IMR-90 (cell line): ENCODE measurements at places on chromosomes 13 and 19. TPM values are rescaled to one million over a fixed set of nuclear protein-coding genes. Genes with fewer than 3 reads are reported as not detected.

MRPS31 gene
- total RNA-seq, result 9.3 and 15.3 TPM in 2 replicates

CPB2 gene
- total RNA-seq, result not detected in 2 replicates

NLRP9 gene
- total RNA-seq, result not detected in 2 replicates

AP1M2 gene
- total RNA-seq, result not detected in 2 replicates

UNC13A gene
- under 0.01 and 0.18 TPM in 2 replicates for total RNA-seq

ZNF837 gene
- total RNA-seq, result 0.54 and 0.56 TPM in 2 replicates

LONP1 gene
- total RNA-seq, result 64.2 and 70.3 TPM in 2 replicates

ANKRD10 gene
- 18.3 and 24.2 TPM in 2 replicates for total RNA-seq

CD37 gene
- total RNA-seq, result not detected in 2 replicates

U2AF2 gene
- total RNA-seq, result 96.1 and 120 TPM in 2 replicates

FFAR1 gene
- not detected in 2 replicates for total RNA-seq

COMP gene
- under 0.01 TPM in 2 replicates for total RNA-seq
